Spleen (tissue), 13 donors: ENCODE measurements at places on chromosomes 7 and 10. TPM values are rescaled to one million over a fixed set of nuclear protein-coding genes. Genes with fewer than 3 reads are reported as not detected.

OPN1SW gene
- not detected for total RNA-seq

PON1 gene
- total RNA-seq, result not detected

TEX47 gene
- total RNA-seq, result not detected

ZNF485 gene
- total RNA-seq, result 8.0 TPM

HSPA12A gene
- 7.9 TPM for total RNA-seq

TUBAL3 gene
- not detected for total RNA-seq

GHITM gene
- 152 TPM for total RNA-seq

CTNNA3 gene
- 1.1 TPM for total RNA-seq

SFTPA1 gene
- total RNA-seq, result not detected

EPO gene
- total RNA-seq, result 0.42 TPM

VWA2 gene
- total RNA-seq, result 1.7 TPM

FRAT1 gene
- total RNA-seq, result 15.8 TPM

PON3 gene
- not detected for total RNA-seq

SVOPL gene
- total RNA-seq, result not detected

CAMK2G gene
- total RNA-seq, result 32.7 TPM
